ENCODE measurements at places on chromosomes 7 and 10. TPM values are rescaled to one million over a fixed set of nuclear protein-coding genes. Genes with fewer than 3 reads are reported as not detected.

GRCh38 chr10:133388973-133389818, 4.8 kb upstream of the MTG1 start:
- peak; percentile 44 for ATAC-seq

NOM1 gene
- total RNA-seq, result 11.9 TPM

LIPJ gene
- total RNA-seq, result 0.12 TPM

MMS19 gene
- 44.0 TPM for total RNA-seq

NODAL gene
- 0.48 TPM for total RNA-seq

CPVL gene
- total RNA-seq, result 5.0 TPM

NRP1 gene
- total RNA-seq, result 8.8 TPM

GRCh38 chr7:88700725-88701124, 58.8 kb upstream of the ZNF804B start:
- ATAC-seq, result no peak

GRCh38 chr7:67564959-67565358, 568.3 kb downstream of the TYW1 start:
- ATAC-seq, result no peak

GRCh38 chr10:130040817-130041330, 69.8 kb downstream of the C10orf143 start:
- no peak for ATAC-seq

Measured in esophagus mucosa (tissue), 1 donor.